Activated CD8-positive, alpha-beta memory T cell treated with anti-CD3 and anti-CD28 coated beads, Interleukin-2, amount 50 U/mL, for 48 hours (primary cell): ENCODE measurements at places on chromosomes 5 and 9.

GRCh38 chr9:85258236-85258635, 483.5 kb downstream of the AGTPBP1 start:
- DNase-seq, result no peak

DNA sequence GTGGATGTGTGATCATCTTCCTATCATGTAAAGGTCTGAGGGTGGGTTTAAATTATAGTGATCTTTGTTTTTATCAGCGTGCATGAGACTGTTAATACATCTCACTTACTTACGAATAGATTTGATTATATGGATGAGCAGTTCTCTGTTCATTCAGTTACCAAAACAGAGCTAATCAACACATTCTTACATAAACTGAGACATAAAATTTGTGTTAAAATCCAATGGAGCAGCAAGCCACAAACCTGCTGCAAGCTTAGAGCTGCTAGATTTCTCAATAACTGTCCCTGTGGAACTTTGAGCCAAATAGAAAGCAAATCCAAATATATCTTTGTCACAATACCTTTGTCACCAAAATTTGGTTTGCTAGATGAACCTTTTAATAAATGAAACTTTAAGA, 50.1 kb downstream of the NUDT12 start:
- DNase-seq, result no peak

DNA sequence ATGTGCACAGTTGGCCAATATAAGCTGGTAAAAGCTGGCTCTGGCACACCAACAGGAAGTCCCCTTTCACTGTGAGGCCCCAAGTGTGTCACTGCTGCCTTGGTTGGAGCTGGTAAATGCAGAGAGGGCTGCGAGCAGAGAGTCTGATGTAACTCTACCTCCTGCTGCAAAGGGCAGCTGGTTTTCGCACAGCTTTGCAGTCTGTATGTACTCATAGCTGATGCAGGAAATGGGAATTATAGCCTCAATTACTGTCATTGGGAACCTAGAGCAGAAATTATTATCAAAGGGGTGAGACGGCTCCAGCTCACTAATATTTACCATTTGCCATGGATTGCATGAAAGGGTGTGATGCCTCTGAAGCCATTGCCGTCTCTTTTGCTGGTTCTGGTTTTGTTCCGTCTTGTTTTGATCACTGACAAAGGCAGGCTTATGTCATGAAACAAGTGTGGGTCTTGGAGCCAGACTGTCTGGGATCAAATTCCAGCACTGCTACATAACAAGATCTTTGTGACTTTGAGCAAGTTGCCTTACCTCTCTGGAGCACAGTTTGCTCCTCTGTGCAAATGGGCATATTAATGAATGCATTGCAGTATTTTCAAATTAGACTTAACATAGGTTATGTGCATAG, 124.3 kb upstream of the SLC25A48 start:
- no peak for DNase-seq

GRCh38 chr9:133700819-133701320, 37.3 kb downstream of the SARDH start:
- DNase-seq, result no peak

- DNase-seq, result no peak
Measured at GRCh38 chr5:35161652-35162273, 68.5 kb downstream of the PRLR start.

DNA sequence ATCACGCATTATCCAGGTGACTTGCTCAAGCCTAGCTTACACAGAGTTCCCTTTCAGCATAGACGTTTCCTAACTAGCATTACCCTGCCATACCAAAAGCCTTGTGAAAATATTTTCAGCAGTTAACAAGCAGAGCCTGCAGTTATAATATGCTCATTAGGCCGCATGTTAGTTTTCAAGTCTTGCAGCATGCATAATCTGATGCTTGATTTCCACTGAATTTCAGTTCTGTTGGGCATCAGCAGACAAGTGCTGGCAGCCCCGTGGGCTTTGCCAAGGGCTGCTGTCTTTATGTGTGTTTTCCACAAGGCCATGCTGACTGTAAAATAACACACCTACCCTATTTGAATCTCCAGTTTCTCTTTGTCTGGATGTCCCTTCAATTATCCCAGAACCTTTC, 491.0 kb upstream of the WWC1 start:
- no peak for DNase-seq

- no peak for DNase-seq
Measured at GRCh38 chr5:9244417-9244816, 301.5 kb downstream of the SEMA5A start.
